ENCODE measurements at places on chromosomes 4 and X.
A peak's percentile ranks its signal among the peaks of the same experiment; 100 is the strongest.

- DNase-seq, result no peak
Observed at GRCh38 chrX:39678914-39679313, 418.8 kb downstream of the BCOR start.

DNA sequence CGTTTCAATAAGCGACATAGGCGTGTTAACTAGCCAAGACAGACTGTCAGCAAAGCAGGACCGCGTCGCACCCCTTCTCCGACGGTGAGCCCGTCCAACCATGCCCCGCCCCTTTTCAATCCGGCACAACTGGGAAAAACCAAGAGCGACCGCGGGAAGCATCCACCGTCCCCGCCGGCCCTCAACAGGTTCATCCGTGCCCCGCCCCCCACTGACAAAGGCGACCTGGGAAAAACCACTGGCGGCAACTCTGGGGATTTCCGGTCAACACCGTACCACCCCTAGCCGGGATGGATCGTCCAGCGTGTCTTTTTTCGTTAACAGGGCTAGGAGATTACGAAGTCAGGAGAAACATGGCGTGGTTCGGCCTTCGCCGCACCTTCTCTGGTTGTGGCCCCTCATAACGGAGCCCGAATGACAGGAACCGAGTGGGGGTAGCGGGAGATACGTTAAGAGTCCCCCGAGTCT lies 377 bp downstream of the TIMM17B start:
- DNase-seq, result no peak

DNA sequence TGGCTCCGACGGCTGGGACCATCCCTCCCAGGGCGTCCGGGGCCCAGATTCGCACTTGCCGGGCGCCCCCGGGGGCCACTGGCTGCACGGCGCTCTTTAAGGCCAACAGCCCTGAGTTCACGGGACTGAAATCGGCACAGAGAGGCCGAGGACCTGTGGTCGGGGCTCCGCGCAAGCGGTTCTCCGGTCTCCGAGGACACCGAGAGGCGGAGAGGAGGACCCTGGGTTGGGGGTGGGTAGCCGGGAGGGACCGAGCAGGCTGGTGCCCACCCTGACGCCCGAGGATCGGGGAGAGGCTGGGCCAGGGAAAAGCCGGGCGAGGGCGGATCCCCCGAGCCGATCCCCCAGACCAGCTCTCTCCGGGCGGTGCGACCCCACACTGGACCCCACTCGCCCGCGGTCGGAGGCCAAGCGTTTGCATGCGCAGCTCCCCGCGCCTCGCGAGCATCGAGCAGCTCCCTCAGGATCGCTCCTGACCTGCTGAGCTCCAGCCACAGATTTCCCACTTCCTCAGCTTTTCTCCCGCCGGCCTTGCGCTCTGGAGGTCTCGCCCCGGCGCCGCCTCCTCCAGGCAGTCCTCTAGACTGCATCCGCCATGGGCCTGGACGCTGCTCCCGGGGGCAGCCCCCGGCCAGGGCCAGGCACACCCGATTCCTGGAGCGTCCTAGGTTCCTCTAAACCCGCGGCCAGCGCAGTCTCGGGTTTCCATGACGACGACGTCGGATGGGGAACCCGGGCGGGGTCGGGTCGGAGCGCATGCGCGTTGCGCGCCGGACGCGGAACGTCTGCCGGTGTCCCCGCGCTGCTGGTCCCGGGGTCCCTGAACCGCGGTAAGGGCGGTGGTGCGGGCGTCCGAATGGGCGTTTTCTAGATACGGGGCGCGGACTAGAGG lies 17.6 kb upstream of the NAT8L start:
- peak; percentile 76 for DNase-seq

DNA sequence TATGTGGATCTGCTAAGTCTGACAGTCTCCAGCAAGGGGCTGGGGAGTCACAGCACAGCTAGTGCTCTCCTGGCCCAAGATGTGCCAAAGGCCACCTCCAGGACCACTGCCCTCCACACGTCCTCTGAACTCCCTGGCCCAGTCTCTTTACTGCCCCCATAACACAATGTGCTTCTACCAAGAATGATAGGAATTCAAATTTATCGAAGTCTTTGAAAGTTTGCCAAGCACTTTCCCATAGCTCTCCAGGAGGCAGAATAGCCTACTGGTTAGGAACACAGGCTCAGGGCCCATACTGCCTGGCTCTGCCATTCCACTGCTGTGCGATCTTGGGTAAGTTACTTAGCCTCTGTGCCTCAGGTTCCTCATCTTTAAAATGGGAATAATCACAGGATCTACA lies 86.7 kb downstream of the NHSL2 start:
- DNase-seq, result no peak

DNA sequence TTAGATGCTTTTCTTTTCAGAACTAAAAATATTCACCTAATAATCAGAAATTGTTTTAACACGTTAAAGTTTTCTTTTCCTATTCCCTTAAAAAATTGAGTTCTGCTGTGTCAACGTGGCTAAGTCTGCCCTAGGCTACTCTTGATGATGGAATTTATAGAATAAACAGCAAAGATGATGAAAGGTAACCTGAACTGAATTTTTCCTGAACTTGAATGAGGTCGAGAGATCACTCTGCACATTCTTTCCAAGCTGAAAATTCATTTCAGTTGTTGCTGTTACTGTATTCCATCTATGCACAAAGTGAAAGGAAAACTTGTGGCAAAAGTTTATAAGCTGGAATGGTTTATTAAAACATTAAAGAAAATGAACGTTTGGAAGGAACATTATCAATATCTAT lies 245.9 kb upstream of the GIMD1 start:
- no peak for DNase-seq

Data from stimulated activated CD8-positive, alpha-beta memory T cell treated with anti-CD3 and anti-CD28 coated beads, Interleukin-7, amount 100 ng/mL, for 24 hours (primary cell).